ENCODE measurements at places on chromosomes 4 and X. TPM values are rescaled to one million over a fixed set of nuclear protein-coding genes. Genes with fewer than 3 reads are reported as not detected.

RXFP1 gene
- not detected for total RNA-seq

LIMCH1 gene
- 382 TPM for total RNA-seq

MAGEA1 gene
- total RNA-seq, result not detected

TSPAN7 gene
- total RNA-seq, result 14.8 TPM

SH3D19 gene
- total RNA-seq, result 121 TPM

UGT2B17 gene
- not detected for total RNA-seq

DNA sequence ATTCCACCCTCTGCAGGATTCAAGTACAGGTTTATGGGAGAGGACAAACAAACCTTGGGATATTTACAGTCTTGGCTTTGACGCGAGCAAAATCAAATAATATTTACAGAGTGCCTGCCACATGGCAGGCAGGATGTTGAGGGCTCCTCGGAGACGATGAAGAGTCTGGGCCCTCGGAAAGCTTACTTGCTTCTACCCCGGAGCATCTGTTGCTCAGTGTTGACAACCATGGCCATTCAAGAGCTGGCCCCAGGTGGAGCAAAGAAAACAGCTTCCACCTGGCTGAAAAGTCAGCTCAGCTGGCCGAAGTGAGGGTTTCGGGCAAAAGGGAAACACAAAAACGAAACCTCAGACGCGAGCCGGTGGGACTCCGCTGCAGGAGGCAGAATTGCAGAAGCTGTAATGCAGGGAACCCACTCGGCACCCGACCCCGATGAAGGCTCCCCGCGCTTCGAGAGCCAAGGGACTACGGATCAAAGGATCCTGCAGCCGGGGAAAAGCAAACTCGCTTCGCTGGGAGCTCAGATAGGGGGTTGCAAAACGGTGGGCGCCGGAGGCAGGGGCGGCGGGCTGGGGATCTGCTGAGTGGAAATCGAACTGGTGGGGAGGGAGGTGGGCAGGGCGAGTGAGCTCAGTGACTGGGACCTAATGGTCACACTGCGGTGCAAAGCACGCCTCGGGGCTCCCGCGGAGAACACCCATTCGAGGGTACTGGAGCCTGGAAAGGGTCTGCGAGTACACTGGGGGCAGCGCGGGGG is 805 bp downstream of the ATP8A1 start:
- DNase-seq, result peak; percentile 40
- H3K27ac ChIP-seq, result peak overlapping the region; percentile 96
- H3K4me3 ChIP-seq, result peak overlapping the region; percentile 78
- no peaks in the 10 kb centered on the region for H3K27me3 ChIP-seq
- H3K4me1 ChIP-seq, result peaks cover 65% of the 10 kb centered on the region

DNA sequence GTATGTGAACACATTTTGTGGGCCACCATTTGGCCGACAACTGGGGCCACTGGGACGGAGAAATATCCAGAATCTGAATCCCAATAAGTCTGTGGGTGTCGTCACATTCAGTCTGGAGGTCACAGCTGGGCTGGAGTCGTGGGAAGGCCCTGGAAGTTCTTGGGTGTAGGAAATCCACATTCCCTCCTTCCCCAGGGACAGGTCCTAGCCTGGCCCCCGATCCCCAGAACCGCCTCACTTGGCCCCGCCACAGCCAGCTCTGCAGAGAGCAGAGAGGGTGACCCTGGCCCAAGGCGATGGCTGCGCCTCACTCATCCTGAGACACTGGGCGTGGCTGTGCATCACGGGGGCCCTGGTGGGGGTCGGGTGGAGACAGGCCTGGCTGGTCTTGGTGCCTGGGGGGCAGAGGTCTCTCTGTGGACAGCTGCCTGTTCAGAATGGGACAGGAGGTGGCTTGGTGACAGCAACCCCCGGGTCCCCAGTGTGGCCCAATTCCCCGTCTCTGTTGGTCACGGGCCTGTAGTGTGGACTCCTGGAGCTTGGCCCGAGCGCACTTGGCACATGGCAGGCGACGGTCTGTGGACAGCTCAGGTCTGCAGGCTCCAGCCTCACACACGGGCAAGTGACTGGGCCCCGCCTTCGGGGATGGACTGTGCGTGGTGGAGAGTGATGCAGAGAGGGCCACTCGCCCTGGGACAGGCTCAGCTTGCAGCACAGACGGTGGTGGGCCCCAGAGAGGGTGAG is 16.4 kb downstream of the DOK7 start:
- peak overlapping the region; percentile 96 for H3K27ac ChIP-seq
- peaks cover 6% of the 10 kb centered on the region for H3K36me3 ChIP-seq
- H3K4me3 ChIP-seq, result no peak overlapping the region

DNA sequence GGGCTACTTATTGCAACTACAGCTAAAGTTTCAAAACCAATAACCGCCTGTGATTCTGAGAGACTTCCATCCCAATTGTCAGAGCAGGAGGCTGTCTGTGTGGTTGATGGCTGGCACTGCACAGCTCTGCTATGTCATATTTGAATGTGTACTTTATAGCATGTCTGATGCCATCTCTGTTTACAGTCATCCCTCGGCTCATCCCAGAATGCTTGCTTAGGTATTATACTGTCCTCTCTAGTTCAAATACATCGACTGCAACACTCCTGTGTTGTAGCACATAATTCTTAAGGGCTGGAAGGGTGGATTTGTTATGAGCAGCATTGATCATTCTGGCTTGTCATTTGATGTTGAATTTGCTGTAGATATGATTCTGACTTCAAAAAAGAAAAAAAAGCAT is 1617.5 kb upstream of the TENM3 start:
- H3K4me1 ChIP-seq, result no peaks in the 10 kb centered on the region
- no peak overlapping the region for H3K4me3 ChIP-seq
- no peak overlapping the region for H3K27ac ChIP-seq
- no peaks in the 10 kb centered on the region for H3K36me3 ChIP-seq
- DNase-seq, result no peak
- H3K27me3 ChIP-seq, result no peaks in the 10 kb centered on the region

DNA sequence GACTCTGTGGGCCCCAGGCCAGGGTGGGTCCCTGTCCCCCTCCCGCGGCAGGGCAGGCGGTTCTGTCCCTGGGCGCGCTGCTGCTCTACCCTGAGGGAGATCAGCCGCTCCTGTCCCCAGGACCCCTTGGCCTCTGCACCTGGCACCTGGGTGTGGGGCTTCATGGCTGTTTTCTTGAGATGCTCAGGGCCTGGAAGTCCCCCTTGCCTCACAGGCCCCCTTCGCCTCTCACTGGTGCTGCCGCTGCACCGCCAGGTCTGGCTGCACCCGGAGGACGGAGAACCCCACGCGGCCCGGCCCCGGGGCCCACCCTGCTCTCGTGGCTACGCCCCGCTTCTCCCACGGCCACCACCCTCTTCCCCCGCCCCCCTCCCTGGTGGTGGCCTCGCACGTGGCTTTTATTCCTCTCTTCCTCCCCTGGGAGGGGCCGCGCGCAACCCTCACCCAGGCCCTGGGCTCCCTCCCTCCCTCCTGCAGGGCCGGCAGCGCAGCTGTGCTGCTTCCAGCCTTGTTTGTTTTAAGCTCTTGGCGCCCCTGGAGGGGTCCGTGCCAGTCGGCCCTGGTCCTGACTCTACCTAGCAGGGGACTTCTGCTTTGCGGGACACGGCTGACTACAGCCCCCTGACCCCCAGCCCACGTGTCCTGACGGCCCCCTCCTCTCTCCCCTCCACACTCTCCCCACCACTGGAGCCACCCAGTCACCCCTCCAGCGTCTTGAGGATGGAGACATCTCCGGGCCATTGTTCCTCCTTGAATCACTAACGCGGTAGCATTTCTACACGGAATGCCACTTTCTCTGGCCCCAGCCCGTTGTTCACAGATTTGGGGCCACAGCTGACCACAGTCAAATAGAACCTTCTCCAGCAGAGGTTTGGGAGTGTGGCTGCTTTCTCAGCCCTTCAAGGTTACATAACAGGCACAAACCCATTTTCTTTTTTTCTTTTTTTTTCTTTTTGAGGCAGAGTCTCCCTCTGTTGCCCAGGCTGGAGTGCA is 20.6 kb upstream of the CLDN24 start:
- peaks cover 31% of the 10 kb centered on the region for H3K27me3 ChIP-seq
- H3K4me3 ChIP-seq, result peak overlapping the region; percentile 41
- DNase-seq, result peak; percentile 19
- no peak overlapping the region for H3K27ac ChIP-seq

DNA sequence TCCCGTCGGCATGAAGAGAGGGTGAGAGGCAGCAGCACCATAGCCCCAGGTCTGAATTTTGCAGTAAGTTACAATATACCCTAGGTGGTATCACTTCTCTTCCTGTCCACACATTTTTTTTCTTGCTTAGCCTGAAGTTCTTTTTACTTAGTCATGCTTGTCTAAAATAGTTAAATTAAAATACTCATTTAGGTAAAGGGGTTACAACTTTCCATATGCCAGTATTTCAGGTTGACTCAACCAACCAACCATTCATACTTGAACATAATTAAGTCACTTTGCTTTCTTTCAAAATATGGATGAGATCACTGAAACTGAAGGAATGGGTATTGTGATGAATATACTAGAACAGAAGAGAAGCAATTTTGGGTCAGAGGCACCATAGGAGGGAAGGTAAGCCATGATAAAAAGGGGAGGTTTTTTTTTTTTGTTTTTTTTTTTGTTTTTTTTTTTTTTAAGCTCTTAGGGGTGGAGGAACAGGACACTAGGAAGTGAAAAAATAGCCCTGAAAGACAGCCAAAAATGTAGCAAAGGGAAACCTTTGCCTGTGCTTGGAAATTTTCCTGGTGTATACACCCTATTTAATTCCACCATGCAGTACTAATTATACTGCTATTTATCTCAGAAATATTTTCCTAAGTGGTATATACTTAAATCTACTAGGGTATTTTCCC is 41.8 kb downstream of the RPS6KA3 start:
- H3K4me1 ChIP-seq, result peaks cover 42% of the 10 kb centered on the region
- H3K27me3 ChIP-seq, result no peaks in the 10 kb centered on the region
- H3K4me3 ChIP-seq, result no peak overlapping the region
- no peak for DNase-seq
- no peaks in the 10 kb centered on the region for H3K36me3 ChIP-seq
- peak overlapping the region; percentile 64 for H3K27ac ChIP-seq

- H3K4me1 ChIP-seq, result peaks cover 26% of the 10 kb centered on the region
- no peaks in the 10 kb centered on the region for H3K36me3 ChIP-seq
- peaks cover 7% of the 10 kb centered on the region for H3K27me3 ChIP-seq
- peak within 1 kb of the TSS; percentile 74 for H3K4me3 ChIP-seq
These were observed at the start of gene ADAMTS3 for GRCh38 chr4:72568959-72569718. TSS of gene ADAMTS3 (minus strand) at chr4:72569221. CDS start at chr4:72568762, 459 bp downstream.

DNA sequence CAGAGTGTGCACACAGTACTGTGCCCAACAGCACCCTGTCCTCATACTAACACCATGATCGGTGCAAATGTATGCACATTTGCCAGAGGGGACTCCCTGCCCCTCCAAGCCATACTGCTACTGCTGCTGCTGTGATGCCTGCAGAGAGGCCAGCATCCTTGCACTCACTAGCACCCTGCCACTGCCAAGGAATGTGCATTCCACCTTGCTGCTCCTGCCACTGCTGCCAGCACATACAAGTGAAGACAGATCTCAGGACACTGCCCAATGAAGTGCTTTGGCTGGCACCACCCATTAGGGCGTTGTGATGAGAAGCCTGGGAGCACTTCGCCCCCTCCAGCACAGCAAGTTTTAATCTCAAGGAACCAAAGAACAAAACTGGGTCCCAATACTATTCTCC is 146.3 kb upstream of the DMD start:
- no peak overlapping the region for H3K4me3 ChIP-seq
- H3K36me3 ChIP-seq, result no peaks in the 10 kb centered on the region
- no peak for DNase-seq
- no peaks in the 10 kb centered on the region for H3K27me3 ChIP-seq

DNA sequence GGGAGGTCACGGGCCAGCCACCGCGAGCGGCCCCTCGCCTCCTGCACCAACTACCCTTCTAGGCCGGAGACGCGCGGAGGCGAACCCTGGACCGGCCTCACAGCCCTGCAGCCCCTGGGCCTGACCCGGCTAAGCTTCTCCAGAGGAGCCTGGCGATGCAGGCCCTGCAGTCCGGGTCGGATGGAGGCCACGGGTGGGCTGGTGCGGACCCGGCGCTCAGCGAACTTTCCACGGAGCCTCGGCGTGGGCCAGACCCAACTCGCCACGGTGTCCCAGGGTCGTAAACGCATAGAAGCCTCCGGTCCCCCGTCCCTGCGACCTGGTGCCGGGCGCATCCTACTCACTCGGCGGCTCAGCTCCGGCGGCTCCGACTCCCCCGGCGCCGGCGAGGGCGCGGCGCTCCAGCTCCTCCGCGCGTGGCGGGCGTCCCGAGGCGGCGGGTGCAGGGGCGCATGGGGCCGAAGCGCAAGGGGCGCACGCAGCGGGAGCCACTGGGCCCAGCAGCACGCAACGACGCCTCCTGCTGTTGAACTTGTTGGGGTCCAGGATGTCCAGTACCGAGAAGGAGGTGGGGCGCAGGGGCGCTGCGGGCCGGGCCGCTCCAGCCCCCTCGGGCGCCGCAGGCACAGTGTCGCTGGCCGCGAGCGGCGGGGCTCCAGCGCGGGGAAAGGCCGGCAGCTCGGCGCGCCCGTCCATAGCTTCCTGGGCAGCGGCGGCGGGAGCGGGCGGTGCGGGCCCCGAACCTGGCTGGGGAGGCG is 427 bp downstream of the NKX1-1 start:
- H3K4me3 ChIP-seq, result no peak overlapping the region
- no peak for DNase-seq
- peaks cover 100% of the 10 kb centered on the region for H3K27me3 ChIP-seq
- H3K36me3 ChIP-seq, result no peaks in the 10 kb centered on the region

- no peaks in the 10 kb centered on the region for H3K36me3 ChIP-seq
- no peaks in the 10 kb centered on the region for H3K4me1 ChIP-seq
- H3K27me3 ChIP-seq, result no peaks in the 10 kb centered on the region
These were observed 119.5 kb upstream of the AFF2 start for GRCh38 chrX:148380650-148381561.

GRCh38 chr4:182339221-182339641 is 96.0 kb downstream of the TENM3 start:
- H3K27me3 ChIP-seq, result no peaks in the 10 kb centered on the region
- H3K27ac ChIP-seq, result no peak overlapping the region
- no peak for DNase-seq
- no peaks in the 10 kb centered on the region for H3K4me1 ChIP-seq

- no peak for DNase-seq
- peaks cover 86% of the 10 kb centered on the region for H3K27me3 ChIP-seq
- H3K4me3 ChIP-seq, result no peak overlapping the region
- H3K27ac ChIP-seq, result no peak overlapping the region
These were observed 105.9 kb upstream of the ADRA2C start for GRCh38 chr4:3660086-3660927.

DNA sequence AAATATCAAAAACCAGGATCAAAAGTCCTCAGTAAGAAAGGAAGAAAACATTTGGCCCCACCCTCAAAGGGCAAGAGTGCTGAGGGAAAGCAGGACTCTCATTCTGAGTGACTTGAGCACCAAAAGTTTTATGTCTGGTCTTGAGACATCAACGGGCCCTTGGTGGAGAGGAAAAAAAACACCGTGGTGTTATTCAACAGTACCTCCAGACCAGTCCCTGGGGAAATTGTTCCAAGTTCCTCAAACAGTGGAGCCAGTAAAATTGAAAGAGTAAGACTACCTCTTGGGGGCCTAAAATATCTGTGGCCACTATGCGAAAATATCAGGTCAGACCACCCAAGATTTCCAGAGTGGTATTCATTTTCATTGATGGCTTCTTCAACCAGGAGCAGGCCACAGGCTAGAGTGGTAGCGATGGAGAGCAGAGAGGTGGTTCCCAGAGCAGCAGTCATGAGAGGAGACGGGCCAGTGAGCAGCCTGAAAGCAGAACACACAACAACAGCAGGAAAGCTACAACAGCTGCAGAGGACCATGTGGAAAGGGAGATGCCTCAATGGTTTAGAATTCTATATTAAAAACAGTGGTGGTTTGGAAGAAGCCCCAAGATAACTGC is 63.7 kb upstream of the RPL34 start:
- H3K27ac ChIP-seq, result no peak overlapping the region
- H3K36me3 ChIP-seq, result no peaks in the 10 kb centered on the region
- peaks cover 26% of the 10 kb centered on the region for H3K4me1 ChIP-seq
- no peaks in the 10 kb centered on the region for H3K27me3 ChIP-seq
- H3K4me3 ChIP-seq, result no peak overlapping the region

Measured in left ventricle myocardium inferior (tissue), 1 donor.